ENCODE measurements at places on chromosomes 11 and 22.

- no peak for DNase-seq
Observed at GRCh38 chr22:40107851-40108378, 69.8 kb upstream of the TNRC6B start.

- no peak for DNase-seq
Observed at GRCh38 chr11:63906585-63906984, 10.4 kb downstream of the RCOR2 start.

DNA sequence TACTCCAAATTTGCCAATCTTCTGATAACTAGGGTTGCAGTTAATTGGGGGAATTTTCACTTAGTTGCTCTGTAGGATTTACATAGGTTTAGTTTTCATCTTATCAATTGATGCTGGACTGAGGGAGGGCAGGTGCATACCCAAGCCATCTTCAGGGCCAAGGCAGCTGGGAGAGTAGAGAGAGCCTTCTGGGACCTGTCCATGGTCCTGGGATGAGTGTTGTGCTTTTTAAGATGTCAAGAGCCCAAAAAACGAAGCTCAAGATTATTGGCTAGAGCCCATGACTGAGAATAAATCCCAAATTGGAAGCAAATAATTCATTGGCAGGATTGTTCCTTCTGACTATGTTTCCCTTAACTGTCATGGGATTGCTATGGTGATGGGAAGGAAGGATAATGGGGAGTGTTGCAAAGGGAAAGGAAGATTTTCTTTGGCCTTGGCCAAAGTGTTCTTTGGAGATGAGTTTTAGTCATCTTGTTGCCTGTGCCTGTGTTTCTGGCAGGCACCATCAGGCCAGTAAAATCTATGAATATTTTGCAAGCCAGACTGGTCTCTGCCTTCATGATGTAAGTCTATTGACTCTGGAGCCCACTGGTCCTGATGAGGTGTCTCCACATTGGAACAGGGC is 4.5 kb downstream of the SLC22A6 start:
- no peak for DNase-seq

DNA sequence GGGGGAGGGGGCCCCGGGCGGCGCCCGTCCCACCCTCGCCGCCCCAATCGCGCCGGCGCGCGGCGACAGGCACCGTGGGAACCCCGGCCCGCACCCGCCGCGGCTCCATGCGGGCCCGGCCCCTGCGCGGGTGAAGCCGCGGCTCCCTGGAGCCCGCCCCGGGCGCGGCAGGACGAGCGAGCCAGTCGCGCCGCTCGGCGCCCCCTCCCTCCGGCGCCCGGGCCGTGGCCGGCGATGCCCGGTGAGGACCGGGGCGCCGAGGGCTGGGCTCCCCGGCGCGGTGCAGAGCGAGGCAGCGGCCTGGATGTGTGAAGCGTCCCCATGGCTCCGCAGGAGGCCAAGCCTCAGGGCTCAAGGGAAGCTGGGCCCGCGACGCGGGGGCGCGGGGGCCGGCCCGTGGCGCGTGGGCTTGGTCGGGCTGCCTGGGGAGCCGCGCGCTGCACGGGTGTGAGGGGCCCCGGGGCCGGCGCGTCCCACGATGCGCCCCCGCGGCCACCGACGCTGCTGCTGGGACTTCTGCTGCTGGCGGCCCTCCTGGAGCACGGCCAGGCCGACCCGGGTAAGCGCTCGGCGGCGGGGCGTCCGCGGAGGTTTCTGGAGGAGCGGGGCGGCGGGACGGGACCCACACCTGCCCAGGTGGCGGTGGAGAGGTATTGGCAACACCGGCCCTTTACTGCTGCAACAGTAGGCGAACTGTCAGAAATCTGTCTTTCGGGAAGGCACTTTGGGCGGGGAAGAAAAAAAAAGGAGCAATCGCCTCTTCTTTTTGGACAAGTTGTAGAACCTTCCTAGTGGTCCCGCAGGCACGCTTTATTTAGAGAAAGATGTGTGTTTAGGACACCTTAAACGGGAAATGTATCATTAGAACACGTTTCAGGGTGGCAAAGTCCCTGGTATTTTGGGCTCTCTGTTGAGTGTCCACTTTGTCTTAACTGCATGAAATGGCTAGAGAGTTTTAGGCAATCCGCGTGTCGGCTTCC is 119.4 kb downstream of the HIPK3 start:
- peak; percentile 61 for DNase-seq

- DNase-seq: no peak
Observed at GRCh38 chr11:66333896-66334604, 2.2 kb downstream of the RIN1 start.

GRCh38 chr11:20336056-20336455 is 27.5 kb upstream of the HTATIP2 start:
- no peak for DNase-seq

GRCh38 chr11:45209891-45210699 is 63.7 kb downstream of the PRDM11 start:
- peak; percentile 59 for DNase-seq

DNA sequence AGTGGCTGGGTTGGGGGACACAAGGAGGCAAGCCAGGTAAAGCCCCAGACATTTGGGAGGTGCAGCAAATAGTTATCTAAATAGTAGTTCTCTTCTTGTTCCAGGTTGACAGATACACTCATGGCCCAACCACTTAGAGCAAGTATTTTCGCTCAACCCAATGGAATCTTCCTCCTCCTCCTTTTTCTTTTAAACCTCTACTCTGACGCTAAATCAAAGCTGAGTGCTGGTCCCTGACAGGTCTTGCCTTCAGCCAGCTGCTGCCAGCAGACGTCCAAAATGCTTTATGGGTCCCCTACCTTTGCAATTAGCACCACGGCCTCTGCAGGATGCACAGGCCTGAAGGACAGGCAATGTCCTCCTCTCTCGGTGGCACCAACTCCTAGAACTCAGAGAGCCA is 558.5 kb downstream of the MIAT start:
- no peak for DNase-seq

DNA sequence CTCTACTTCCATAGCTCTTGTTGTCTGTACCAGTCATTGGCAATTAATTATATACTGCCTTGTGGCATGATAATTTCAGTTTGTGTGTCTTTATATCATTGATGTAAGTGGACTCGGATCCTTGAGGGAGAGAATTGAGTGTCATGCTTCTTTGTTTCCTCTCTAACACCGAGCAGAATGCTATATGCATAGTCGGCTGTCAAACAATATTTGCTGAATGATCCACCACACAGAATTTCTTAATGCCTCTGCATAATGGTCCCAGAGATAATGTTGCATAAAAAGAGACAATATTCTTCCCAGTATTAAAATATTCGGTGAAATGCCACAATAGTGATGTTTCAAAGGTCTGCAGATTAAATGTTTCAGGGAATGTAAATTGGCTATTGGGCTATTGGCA is 664.8 kb downstream of the NTM start:
- no peak for DNase-seq

DNA sequence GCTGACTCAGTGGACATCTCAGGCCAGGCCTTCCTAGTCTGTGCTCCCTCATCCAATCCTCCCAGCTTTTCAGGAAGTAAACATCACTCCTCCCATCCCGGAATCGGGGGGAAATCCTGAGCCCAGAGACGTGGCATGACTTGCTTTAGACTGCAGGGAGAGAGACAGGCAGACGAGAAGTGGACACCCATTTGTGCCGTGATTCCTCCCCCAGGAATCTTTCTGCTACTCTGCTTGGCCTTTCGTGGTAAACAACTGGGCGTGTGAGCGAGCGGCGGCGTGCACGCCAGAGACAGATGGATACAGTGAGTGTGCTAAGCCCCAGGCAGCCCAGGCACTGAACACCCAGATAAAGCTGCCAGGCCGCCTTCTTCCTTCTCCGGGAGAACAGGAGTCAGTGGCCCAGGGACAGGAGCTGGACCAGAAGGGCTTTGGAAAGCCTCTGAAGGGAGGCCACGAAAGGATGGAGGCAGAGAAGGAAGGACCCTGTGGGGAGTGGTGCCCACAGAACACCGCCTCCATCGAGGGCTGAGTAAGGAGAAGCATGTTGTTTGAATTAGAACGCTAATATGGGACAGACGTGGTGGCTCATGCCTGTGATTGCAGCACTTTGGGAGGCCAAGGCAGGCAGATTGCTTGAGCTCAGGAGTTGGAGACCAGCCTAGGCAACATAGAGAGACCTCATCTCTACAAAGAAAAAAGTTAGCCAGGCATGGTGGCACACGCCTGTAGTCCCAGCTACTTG is 53.0 kb upstream of the PRR5 start:
- DNase-seq: no peak

DNA sequence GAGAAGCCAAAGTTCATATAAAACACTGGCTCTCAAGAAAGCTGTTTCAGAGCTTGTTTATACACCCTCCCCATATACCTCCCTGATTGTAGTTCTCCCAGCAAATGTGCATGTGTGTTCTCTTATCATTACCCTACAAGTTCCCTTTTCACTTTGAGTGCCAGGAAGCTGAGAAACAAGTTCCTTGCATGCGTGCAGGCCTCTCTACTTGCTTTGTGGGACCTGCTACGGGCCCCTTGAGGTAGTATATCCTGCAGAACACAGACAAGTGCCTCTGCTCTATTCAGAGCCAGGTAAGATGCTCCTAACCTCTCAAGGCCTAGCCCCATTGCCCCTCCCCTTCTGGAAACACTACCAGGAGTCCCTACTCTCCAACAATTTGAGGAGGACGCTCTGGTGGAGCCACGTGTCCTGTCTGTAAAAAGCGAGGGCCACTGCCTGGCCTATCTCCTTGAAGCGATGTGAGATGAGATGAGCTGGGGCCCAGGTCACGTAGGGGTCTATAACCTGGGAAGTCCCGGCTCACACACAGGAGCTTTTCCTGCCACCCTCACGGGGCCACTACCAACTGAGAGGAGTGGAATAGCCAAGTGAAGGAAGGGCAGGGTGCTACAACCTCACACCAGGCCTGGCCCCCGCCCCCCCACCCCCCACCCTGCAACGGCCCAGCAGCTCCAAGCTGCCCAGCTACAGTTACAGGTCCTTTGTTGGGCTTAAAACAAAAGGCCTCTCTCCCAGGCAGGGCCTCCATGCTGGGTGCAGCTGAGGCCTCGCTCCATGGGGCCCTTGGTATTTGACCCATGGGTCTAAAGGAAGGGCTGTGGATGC is 2.6 kb upstream of the ATP5MGL start:
- no peak for DNase-seq

DNA sequence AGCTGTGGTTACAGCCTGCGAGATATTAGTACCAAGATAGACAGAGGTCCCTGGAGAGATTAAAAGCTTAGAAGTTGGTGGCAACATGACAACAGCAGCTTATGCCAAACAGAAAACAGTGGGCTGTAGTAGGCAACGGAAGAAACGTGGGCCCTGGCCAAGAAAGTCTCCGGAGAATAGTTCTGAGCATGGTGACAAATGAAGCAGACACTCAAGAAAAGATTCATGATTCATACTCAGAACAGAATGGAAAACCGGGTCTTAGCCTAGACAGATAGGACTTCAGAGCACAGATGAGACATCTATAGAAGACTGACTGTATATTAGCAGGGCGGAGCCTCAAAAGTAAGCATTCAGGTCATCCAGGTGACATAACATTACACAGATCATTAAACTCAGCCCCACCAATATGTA is 727.4 kb downstream of the ETS1 start:
- DNase-seq: no peak

DNA sequence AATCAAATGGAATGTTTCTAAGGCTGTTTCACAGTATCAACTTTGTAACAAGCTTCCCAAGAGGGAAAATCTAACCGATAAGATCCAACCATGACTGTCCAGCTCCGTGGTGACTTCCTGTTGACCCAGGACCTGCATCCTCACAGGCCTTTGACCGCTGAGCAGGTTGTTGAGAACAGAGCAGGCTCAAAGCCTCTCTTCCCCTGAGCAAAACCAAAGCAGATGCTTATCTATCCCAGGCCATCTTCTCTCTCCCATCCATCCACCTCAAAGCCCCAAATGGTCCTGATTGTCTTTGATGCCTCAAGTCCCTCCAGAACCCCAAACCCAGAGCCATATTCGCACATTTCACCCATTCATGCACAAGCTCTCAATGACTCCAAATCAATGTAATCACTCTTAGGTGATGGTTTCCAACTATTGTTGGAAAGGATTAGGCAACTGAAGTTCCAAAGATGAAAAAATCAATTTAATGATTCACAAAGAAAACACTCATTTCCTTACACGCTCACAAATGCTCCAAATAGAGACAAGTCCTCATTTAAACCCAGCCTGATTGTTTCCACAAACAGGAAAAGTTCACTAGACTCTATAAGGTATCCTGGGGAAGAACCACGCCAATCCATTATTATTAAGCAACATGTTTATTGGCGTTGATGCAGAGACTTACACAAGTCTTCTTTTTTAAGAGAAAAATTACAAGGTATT is 48.7 kb downstream of the C11orf58 start:
- no peak for DNase-seq

- no peak for DNase-seq
Observed at GRCh38 chr22:17302616-17303015, 66.6 kb upstream of the CECR2 start.

GRCh38 chr11:27315836-27316235 is 47.2 kb downstream of the CCDC34 start:
- DNase-seq: no peak

GRCh38 chr11:29438815-29439214 is 578.0 kb downstream of the KCNA4 start:
- DNase-seq: no peak

- no peak for DNase-seq
Observed at GRCh38 chr22:23183061-23183698, 2.9 kb downstream of the BCR start.

DNA sequence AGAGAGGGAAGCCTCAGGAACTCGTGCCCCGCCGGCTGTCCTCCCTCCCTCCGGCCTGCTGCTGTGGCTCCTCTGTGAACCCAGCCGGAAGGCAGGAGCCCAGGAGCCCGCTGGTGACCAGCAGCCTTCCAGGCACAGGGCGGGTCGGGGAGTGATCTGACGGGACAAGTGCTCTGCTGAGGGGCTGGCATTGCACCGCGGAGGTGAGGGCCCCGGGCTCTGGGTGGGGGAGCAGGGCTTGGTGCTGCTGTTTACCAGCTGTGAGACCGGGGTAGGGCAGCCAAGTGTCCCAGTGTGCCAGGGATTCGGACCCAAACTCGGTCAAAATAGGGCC is 53.3 kb downstream of the FLRT1 start:
- no peak for DNase-seq

GRCh38 chr22:31143038-31143437 is 2.7 kb upstream of the PLA2G3 start:
- peak; percentile 17 for DNase-seq

All from GM13976 (cell line).